Right atrium auricular region (tissue), 2 donors: ENCODE measurements at places on chromosomes 5 and 9. TPM values are rescaled to one million over a fixed set of nuclear protein-coding genes. Genes with fewer than 3 reads are reported as not detected.

Gene CYLC2
- total RNA-seq: not detected

GRCh38 chr5:36657563-36657995 is 51.2 kb downstream of the SLC1A3 start:
- H3K27ac ChIP-seq: peak overlapping the region; percentile 78
- peak; percentile 83 for DNase-seq
- no peaks in the 10 kb centered on the region for H3K36me3 ChIP-seq
- H3K4me3 ChIP-seq: no peak overlapping the region

DNA sequence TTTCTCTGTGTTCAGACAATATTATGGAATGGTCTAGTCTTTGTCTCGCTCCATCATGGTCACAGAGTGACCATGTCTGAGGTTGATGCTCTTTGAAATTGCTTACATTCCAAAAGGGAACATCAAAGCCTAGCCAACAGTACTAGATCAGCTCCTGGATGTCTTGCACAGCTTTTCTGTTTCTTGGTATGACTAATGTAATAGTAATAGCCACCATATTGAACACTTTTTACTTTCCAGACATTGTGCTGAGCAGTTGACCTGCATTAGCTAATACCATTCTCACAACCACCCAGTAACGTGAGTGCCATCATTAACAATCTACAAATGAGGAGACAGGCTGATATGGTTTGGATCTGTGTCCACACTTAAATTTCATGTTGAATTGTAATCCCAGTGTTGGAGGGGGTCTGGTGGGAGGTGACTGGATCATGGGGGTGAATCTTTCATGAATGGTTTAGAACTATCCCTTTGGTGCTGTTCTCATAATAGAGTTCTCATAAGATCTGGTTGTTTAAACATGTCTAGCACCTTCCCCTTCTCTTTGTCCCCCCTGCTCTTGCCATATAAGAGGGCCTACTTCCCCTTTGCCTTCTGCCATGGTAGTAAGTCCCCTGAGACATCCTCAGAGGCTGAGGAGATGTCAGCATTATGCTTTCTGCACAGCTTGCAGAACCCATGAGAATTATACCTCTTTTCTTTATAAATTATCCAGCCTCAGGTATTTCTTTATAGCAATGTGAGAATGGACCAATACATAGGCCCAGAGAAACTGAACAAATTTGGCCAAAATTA is 577.5 kb upstream of the CLINT1 start:
- H3K4me3 ChIP-seq: no peak overlapping the region
- no peaks in the 10 kb centered on the region for H3K4me1 ChIP-seq
- no peak overlapping the region for H3K27ac ChIP-seq
- DNase-seq: no peak
- H3K36me3 ChIP-seq: no peaks in the 10 kb centered on the region

- peaks cover 12% of the 10 kb centered on the region for H3K36me3 ChIP-seq
- no peak overlapping the region for H3K4me3 ChIP-seq
- no peaks in the 10 kb centered on the region for H3K27me3 ChIP-seq
- DNase-seq: no peak
- H3K27ac ChIP-seq: no peak overlapping the region
- peaks cover 39% of the 10 kb centered on the region for H3K4me1 ChIP-seq
Measured at GRCh38 chr9:37970301-37971107, 66.6 kb upstream of the SLC25A51 start.

DNA sequence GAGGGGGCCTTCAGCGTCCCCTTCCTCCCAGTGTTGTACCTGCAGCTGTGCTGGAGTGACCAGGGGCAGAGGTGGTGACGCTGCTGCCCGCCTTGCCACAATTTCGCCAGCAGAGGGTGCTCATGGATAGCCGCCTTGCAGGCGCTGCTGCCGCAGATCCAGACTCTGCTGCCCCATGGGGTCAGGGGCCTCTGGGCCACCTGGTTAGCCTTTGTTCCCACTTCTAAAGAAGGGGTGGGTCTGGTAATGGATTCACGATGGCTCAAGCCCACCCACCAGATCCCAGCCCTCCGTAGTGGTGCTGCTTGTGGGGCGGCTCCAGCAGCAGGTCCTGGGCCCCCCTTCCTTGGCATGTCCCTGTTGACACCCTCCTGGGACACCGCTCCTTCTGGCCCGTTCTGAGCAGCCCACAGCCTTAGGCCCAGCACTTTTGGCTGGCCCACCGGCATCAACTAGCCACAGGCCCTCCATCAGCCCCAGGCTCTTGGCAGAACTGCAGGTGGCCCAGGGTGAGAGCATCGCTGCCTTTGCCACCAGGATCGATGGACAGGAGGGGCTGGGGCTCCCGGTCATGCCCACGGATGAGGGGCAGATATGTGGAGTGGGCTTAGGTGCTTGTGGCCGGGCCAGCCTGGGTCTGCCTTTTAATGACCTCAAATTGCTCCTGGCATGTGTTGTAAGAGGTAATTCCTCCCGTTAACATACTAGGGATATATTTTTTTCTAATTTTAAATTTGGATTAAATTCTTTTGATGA is 57.2 kb downstream of the COL5A1 start:
- H3K27me3 ChIP-seq: no peaks in the 10 kb centered on the region
- no peak for DNase-seq
- peaks cover 11% of the 10 kb centered on the region for H3K4me1 ChIP-seq
- H3K27ac ChIP-seq: no peak overlapping the region
- no peak overlapping the region for H3K4me3 ChIP-seq

DNA sequence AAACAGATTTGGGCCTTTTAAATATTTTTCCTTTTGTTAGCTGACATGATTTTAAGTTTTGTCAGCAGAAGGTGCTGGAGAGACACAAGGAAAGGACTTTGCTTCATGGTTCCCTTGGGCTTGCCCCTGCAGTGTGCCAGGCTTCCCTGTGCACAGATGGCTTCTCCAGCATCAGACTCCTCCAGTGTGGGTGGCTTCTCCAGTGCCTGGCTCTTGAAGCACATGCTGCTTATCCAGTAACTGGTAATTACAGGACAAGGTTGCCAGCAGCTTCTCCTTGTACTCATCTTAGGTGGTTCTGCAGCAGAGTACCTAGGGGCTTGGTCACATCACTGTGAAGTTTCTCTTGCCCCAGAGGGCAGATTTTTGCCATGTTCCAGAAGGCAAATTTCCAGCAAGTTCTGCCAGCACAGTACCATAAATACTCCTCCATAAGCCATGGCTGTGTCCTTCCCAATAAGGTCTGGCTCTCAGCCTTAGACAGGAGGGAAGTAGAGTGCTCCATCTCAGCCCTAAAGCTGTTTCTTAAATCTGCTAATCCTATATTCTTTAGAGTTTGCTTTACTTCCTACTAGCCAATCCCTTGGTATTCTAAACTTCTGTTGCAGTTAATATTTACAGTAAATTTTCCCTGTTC is 62.4 kb downstream of the PJA2 start:
- no peaks in the 10 kb centered on the region for H3K27me3 ChIP-seq
- no peaks in the 10 kb centered on the region for H3K4me1 ChIP-seq
- H3K4me3 ChIP-seq: no peak overlapping the region
- no peak for DNase-seq

GRCh38 chr9:68575817-68576216 is 35.1 kb upstream of the TMEM252 start:
- no peak overlapping the region for H3K4me3 ChIP-seq
- H3K4me1 ChIP-seq: no peaks in the 10 kb centered on the region
- no peaks in the 10 kb centered on the region for H3K27me3 ChIP-seq
